ENCODE measurements at places on chromosomes 6 and 20. TPM values are rescaled to one million over a fixed set of nuclear protein-coding genes. Genes with fewer than 3 reads are reported as not detected.

ADGRF1 gene
- total RNA-seq = 9.4 TPM

CABLES2 gene
- 2.1 TPM for total RNA-seq

CFB gene
- 7.1 TPM for total RNA-seq

GSTA2 gene
- not detected for total RNA-seq

BPI gene
- 0.21 TPM for total RNA-seq

GRCh38 chr6:164195278-164195941, 780.9 kb downstream of the QKI start:
- DNase-seq = no peak

DNA sequence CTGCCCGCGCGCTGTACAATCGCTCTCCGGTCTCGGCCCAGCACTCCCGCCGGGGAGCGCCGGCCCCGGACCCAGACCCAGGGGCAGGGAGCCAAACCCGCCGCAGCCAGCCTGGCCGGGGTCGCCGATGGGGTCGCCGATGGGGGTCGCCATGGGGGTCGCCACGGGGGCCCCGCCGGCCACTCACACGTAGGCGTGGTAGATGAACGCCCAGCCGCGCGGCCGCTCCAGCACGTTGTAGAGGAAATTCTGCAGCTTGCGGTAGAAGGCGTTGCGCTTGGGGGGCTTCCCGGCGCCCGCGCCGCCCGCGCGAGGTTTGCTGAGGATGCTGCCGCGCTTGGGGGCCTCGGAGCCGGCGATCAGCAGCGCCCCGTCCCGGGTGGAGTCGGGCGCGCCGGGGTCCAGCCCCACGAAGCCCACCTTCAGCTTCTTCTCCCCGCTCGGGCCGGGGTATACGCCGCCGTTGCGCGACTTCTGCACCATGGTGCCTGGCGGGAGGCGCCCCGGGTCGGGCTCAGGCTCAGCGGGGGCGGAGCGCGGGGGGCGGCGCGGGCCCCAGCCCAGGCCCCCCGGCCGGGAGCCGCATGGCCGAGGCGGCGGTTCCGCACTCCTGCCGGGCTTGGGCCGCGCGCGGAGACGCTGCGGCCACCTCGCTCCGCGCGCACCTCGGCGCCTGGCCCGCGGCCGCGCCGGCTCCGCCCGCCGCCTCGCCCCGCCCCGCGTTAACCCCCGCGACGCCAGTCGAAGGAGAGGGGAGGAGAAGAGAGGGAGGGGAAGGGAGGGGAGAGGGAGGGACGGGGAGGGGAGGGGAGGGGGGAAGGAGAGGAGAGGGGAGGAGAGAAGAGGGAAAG, at the start of gene KCNQ2:
KCNQ2 (minus strand) TSS at position 675 of the 851 bp plus-strand sequence; CDS start at position 483, 192 bp downstream.
- no peak for DNase-seq

- DNase-seq = no peak
Observed at GRCh38 chr20:46324960-46325703, 16.8 kb upstream of the CDH22 start.

DNA sequence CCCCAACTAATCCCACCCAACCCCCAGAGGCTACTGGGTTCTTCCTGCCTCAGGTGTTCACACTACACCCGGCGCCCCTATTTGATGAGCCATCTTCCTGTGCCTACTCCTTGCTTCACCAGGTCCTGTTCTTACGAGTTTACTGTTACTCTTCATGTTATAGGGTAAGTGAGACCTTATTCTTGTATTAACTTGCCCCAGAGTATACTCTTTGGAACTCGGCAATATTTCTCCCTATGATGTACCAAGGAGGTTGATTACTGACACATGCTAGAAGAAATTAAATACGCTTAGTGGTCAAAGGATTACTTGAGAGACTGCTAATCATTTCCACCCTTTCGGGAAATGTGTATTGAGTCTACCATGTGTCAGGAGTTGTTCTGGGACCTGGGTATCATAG, 8.9 kb downstream of the RING1 start:
- no peak for DNase-seq

GRCh38 chr6:85124472-85125354, 325.2 kb upstream of the NT5E start:
- no peak for DNase-seq

GRCh38 chr6:36370638-36371037, 16.8 kb downstream of the ETV7 start:
- DNase-seq = no peak

Measured in tongue (tissue), 3 donors.